ENCODE measurements at places on chromosomes 3 and 15. TPM values are rescaled to one million over a fixed set of nuclear protein-coding genes. Genes with fewer than 3 reads are reported as not detected.

- no peak for DNase-seq
Measured at GRCh38 chr3:153734777-153735551, 386.2 kb upstream of the ARHGEF26 start.

DNA sequence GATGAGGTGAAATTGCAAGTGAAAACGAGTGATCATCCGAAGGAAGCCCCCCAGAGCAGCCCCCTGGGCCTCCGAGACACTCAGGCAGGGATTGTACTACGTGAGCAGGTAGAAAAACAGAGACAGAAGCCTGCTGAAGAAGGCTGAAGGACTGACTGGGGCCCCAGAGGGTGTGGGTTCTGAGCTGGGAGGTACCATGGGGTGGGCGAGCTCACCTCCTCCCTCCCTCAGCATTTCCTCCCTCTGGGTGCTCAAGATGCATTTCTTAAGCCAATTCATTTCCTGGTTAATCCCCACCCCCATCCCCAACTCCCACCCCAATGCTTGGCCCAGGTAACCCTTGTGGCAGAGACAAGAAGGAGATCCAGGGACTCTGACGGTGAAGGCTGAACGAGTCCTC, 108.7 kb downstream of the BDH1 start:
- no peak for DNase-seq

- DNase-seq, result no peak
Measured at GRCh38 chr15:85151861-85152260, 170.2 kb downstream of the PDE8A start.

The GPR62 gene
- under 0.01 TPM for total RNA-seq

DNA sequence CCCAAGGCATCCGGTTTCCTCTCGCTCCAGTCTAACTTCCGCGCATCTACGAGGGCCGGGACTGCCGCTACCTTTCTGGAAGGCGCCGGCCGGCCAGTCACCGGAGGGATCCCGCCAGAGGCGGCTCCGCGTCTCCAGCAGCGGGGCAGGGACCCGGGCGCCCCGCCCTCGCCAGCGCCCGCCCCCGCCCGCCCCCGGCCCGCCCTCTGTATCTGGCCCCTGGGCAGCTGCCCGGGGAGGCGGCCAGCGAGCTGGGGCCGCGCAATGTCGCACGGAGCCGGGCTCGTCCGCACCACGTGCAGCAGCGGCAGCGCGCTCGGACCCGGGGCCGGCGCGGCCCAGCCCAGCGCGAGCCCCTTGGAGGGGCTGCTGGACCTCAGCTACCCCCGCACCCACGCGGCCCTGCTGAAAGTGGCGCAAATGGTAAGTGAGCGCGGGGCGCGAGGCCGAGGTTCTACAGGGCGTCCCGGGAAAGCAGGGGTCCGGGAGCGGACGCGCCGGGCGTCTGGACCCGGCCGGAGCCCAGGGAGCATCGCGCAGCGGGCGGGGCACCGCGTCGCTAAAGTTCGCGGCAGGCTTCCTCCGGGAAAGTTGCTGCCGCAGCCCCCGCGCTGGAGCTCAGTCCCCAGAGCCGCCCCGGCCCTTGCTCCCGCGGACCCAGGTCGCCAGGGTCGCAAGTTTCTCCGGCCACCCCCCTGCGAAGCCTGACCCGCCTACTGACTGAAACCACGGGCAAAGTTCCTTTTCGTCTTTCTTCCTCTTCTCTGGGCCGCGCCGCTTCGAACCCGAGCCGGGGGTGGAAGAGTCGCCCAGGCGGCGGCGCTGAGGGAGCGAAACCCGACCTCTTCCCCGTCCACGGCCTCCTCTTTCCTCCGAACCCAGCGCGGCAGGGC, at the start of gene CMTM7:
Gene CMTM7, plus strand, starts transcription at position 211 of the 893 bp plus-strand sequence. Its CDS starts 54 bp downstream, at position 265.
- peak; percentile 53 for DNase-seq

- DNase-seq, result peak; percentile 17
Measured at GRCh38 chr3:53668872-53669271, 174.5 kb downstream of the CACNA1D start.

GRCh38 chr3:157274644-157275137, 114.7 kb upstream of the CCNL1 start:
- DNase-seq, result no peak

The DIS3L gene
- 21.3 TPM for total RNA-seq

GRCh38 chr3:172892158-172892557, 141.6 kb downstream of the ECT2 start:
- DNase-seq, result no peak

DNA sequence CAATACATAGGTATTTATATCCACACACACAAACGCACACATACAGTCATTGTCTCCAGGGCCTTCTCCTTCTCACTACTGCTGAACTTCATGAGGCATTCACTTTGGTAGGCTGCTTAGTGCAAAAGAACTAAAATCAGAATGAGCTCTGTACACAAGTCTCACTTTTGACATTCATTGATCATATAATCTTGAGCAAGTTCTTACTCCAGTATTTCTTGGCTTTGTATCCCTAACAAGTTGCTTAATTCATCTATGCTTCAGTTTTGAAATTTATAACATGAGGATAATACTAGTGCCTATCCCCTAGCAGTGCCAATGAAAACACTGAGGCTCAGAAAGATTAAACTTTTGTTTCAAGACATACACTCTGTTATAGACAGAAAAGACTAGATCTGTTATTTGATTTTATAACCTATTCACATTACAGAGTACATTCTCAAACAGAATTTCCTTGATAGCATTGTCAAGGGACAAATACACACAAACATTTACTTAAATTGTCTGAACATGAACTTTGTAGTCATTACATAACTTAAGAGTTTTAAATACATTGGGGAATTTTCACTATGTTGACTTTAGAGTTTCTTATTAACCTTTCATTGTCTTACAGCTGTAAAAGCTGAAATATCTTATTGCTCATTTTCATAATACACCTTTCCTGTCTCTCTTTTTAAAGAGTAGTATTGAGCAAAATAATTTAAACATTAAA, 55.0 kb upstream of the SI start:
- no peak for DNase-seq

GRCh38 chr15:65947041-65947440, 77.8 kb downstream of the RAB11A start:
- DNase-seq, result no peak

DNA sequence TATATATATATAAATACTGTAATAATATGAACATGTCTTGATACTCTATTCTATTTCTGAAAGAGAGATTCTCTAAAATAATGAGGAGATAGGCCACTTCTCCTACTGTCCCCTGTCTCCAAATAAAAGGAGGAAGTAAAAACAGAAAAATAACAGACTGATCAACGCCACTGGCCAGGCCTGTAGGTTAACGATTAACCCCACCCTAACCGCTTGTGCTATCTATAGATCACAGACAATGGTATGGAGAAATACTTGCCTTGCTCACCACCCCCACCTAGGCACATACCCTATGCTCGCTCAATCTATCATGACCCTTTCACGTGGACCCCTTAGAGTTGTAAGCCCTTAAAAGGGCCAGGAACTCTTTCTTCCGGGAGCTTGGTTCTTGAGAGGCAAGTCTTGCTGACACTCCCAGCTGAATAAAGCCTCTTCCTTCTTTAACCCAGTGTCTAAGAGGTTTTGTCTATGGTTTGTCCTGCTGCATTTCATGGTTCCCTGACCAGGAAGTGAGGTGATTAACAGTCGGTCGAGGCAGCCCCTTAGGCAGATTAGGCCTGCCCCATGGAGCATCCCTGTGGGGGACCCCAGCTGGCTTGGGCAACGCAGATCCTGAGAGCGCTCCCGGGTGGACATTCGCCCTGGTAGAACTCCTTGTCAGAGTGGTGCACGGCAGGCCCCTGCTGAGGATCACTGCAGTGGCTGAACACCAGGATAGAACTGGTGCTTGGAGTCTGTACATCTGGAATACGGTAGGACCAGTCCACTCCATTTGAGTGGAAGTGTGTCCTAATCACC, 521.8 kb upstream of the CNTN3 start:
- DNase-seq, result no peak

DNA sequence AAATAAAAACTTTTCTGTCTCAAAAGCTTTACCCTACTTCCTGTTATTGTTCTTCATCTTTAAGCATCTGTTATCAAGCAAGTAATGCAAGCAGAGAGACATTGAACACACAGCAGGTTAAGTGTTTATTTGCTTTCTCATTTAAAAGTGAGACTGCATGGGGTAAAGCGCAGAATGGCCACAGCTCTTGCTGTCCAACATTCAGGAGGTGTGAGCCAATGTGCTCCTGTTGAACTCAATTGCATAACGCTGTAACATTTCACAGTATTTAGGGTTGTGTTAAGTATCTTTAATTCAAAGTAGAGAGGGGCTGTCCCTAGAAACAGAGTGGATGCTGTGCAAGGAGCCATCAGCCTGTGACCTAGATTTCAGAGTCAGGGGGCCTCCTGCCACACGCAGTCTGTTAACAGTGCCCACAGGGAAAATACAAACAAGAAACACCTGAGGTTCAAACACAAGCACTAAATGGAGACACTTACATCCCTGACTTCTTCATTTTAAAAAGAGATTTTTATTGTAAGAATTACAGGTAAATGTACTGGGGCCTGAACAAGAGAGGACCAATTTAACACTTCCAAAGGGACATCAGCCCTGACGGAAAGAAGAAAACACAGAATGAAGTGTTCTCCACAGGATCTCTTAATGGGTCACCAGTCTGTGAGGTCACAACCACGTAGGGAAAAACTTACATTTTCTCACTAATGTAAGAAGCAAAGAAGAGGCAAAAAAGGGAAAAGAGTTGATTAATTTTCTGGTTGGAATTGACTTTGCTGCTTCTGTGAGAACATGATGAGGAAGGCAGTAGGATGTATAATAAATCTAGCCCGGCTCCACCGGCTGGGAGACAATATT, 815.1 kb downstream of the VGLL3 start:
- DNase-seq, result no peak

- DNase-seq, result no peak
Measured at GRCh38 chr3:127097481-127097880, 95.5 kb upstream of the PRR23E start.

DNA sequence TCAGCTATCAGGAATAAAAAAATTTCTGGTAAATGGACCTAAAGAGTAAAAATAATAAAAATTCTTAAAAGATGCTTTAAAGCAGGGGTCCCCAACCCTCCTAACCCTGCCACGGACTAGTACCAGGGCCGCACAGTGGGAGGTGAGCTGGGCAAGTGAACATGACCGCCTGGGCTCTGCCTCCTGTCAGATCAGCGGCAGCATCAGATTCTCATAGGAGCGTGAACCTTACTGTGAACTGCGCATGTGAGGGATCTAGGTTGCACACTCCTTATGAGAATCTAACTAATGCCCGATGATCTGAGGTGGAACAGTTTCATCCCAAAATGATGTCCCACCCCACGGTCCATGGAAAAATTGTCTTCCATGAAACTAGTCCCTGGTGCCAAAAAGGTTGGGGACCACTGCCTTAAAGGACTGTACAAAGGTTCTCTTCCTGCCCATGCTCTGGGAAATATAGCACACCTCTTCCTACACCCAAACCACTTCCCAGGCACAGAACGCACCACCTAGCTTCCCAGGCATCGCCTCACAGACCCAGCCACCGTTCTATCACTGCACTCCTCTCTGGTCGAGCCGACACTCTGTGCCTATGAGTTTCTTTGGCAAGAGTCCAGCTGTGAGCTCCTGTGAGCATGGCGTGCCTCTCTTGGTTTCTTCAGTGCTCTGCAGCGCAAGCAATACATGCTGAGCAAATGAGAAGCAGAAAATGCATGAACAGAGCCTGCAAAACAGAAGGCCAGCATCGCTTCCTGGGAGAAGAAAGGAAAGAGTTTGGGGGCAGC, 104.9 kb downstream of the OCA2 start:
- DNase-seq, result no peak

The CD96 gene
- total RNA-seq, result 1.1 TPM

DNA sequence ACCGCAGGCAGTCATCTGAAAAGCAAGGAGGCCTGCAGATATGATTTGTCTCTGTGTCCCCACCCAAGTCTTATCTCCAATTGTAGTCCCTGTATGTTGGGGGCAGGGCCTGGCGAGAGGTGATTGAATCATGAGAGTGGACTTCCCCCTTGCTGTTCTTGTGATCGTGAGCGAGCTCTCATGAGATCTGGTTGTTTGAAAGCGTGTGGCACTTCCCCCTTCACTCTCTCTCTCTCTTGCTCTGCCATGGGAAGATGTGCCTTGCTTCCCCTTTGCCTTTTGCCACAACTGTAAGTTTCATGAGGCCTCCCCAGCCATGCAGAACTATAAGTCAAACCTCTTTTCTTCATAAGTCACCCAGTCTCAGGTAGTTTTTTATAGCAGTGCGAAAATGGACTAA, 83.3 kb downstream of the TMCO5A start:
- no peak for DNase-seq

- no peak for DNase-seq
Measured at GRCh38 chr15:91043202-91043874, 20.9 kb upstream of the VPS33B start.

- no peak for DNase-seq
Measured at GRCh38 chr15:99433026-99433756, 132.6 kb upstream of the MEF2A start.

GRCh38 chr15:27865323-27865922, 233.7 kb downstream of the OCA2 start:
- no peak for DNase-seq

DNA sequence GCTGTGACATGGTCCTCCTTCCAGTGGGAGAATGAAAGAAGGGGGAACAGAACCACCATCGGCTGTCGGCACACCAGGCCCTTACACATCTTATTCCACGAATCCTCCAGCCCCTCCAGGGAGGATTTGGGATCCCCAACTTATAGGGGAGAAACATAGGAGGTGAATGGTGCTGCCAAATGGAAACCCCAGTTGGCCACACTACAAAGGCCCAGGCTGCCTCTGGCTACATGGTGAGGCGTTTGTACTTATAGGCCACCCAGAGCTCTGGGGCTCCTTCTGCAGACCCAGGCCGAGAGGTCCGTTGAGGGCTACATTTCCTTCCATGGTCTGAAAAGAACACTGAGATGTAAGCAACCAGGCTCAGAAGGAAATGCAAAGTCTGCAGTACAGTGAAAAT, 12.0 kb downstream of the AMOTL2 start:
- DNase-seq, result no peak

DNA sequence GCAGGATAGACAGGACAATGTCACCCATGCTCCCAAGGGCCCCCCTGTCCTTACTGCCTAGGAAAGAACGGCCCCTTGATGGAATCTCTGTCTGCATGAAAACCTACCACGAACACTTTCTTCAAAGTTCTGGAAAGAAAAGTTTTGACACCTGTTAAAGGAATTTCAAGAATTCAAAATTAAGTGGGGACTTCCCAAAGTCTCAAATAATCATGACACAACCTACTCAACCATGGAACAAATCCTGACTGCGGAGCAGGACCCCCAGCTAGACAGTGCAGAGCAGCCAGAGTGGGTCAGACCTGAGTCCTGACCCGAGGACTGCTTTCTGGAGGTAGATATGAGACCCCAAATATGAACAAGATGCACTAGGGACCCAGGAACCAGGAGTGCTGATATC, 245.3 kb upstream of the NSMCE3 start:
- DNase-seq, result no peak

The DLEC1 gene
- total RNA-seq, result 0.54 TPM

- DNase-seq, result no peak
Measured at GRCh38 chr15:43346305-43346704, 15.9 kb upstream of the LCMT2 start.

DNA sequence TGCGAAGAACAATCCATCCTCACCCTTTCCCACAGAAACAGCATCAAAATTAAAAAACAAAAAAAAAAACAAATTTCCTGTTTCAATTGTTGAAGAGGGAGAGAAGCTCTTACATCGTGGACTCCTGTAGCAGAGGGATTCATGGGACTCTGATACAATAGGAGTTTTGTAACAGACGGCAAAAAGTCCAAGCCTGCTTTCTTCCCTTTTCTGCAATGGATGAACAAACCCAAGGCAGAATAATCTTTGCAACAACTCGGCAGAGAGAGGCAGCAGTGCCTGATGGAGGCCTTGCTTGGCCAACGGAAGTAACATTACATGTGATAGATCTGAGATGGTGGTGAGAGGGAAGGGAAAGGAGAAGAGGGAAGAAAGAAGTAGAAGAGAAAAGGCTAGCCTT, 26.9 kb downstream of the CCR4 start:
- DNase-seq, result no peak

- no peak for DNase-seq
Measured at GRCh38 chr15:84736375-84736774, 12.0 kb upstream of the ZNF592 start.
